ENCODE measurements at places on chromosomes 1 and 21. TPM values are rescaled to one million over a fixed set of nuclear protein-coding genes. Genes with fewer than 3 reads are reported as not detected.

F13B gene
- not detected for polyA plus RNA-seq

DRAXIN gene
- polyA plus RNA-seq: 0.37 TPM

DCST2 gene
- polyA plus RNA-seq: 0.63 TPM

BRDT gene
- polyA plus RNA-seq: not detected

- no peak for DNase-seq
Observed at GRCh38 chr1:147472966-147473732, 68.2 kb upstream of the BCL9 start.

DNA sequence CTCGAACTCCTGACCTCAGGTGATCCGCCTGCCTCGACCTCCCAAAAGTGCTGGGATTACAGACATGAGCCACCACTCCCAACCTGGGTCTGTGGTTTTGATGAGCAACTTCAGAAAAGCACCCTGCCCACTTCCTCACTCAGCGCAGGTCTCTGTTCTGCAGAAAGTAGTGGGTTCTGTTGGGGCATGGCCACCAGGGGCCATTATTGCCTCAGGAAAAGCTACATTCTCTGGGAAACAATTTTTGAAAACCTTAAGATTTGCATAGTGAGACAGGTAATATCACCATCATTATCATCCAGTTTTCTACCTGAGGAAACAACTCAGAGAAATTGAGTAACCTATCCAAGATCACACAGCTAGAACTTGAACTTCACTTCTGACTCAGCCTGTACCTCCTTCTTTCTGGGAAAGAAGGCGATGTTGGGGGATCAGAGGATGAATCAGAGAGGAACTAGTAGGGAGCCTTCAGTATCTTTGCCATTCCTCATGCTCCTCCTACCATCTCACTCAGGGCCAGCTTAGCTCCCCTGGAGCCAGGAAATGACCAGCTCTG is 7.1 kb upstream of the NES start:
- DNase-seq: no peak

DNA sequence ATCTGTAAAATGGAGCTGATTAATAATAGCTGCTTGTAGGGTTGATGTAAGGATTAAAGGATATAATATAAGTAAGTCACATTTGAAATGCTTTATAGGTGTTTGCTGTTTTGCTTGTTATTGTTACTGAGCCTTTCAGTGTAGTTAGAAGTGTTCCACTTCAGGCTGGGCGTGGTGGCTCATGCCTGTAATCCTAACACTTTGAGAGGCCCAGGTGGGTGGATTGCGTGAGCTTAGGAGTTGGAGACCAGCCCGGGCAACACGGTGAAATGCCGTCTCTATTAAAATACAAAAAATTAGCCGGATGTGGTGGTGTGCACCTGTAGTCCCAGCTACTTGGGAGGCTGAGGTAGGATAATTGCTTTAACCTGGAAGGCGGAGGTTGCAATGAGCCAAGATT is 12.2 kb downstream of the TRNAU1AP start:
- DNase-seq: no peak

GRCh38 chr1:203336097-203336496 is 14.8 kb downstream of the FMOD start:
- DNase-seq: no peak

DNA sequence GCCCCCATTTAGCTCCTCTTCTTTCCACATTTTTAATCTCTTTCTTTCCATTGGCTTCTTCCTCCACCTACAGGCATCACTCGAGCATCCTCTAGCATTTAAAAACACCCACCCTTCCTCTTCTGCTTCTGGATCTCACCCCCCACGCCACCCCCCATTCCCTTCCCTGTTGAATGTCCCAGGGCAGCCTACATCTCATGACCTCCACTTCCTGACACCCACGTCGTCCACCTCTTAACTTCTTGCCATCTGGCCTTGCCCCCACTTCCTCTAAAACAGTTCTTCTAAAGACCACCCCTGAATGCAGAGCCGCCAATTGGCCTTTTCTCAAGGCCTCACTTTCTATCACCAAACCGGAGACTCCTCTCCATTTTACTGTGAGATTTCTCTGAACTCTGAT is 6.1 kb upstream of the ETNK2 start:
- no peak for DNase-seq

DNA sequence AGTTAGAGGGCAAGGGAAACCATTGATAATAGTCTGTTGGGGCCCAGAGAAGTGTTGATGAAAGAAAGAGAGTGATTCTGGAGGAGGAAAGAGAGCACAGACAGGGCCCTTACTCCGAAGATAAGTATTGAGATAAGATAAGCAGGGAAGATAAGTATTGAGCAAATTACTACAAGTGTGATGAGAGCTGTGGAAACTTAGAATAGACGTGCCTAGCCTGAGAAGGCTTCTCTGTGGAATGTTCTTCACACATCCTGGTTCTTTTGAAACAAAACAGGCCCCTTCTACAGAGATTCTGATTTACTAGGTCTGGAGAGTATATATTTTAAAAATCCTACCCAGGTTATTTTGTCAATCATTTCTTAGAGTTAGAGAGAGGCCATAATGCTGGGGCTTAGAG is 26.4 kb downstream of the FNBP1L start:
- no peak for DNase-seq

- no peak for DNase-seq
Observed at GRCh38 chr1:157360023-157360390, 192.3 kb downstream of the FCRL5 start.

GRCh38 chr1:37714226-37714625 is 21.9 kb downstream of the CDCA8 start:
- DNase-seq: no peak

All from forelimb muscle (tissue), 1 donor.